WERI-Rb-1 (cell line): ENCODE measurements at places on chromosomes 4 and X.

- DNase-seq = no peak
These were observed 32.0 kb downstream of the CTBP1 start for GRCh38 chr4:1216869-1217294.

DNA sequence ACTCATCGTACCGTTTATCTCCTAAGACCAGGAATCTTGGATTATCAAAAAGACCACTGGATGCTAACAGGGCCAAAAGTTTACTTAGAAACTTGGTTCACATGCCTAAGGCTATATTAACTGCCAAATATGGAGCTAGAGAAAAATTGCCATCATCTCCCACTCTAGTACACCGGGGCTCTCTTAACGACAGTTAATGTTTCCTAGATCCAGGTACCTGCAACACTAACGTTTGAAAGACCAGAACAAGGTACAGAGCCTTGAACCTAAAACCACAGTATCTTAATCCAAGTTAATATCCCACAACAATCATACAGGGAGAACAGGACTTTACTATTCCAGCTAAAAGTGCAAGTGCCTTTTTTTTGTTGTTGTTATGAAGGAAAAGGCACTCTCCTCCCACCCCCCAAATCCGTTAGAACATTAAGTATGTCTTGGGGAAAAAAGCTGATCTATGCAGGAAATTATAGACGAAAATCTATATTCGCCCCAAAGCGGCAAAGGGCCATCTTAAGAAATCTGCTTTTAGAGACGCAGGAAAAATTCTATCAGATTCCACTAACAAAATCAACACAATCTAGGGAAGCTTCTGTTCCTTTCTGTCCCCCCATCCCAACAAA lies 1.3 kb downstream of the G3BP2 start:
- DNase-seq = no peak

DNA sequence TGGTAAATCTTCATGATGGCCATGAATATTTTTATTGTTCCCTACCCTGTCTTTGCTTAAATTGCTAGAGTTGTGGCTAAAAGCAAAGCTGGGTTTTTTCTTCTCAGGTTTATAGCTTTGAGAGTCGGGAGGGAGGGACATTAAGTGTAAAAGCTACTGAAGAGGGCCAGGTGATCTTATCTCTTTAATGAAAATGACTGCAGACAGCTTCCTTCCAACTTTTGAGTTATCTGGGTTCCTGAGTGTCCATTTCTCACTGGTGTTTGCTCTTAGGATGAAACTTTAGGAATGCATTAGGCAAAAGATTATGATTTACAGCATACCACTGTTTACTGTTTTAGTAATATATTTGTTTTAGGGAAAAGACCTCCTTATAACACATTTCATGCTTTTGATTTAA lies 187.7 kb downstream of the SHROOM3 start:
- DNase-seq = no peak

DNA sequence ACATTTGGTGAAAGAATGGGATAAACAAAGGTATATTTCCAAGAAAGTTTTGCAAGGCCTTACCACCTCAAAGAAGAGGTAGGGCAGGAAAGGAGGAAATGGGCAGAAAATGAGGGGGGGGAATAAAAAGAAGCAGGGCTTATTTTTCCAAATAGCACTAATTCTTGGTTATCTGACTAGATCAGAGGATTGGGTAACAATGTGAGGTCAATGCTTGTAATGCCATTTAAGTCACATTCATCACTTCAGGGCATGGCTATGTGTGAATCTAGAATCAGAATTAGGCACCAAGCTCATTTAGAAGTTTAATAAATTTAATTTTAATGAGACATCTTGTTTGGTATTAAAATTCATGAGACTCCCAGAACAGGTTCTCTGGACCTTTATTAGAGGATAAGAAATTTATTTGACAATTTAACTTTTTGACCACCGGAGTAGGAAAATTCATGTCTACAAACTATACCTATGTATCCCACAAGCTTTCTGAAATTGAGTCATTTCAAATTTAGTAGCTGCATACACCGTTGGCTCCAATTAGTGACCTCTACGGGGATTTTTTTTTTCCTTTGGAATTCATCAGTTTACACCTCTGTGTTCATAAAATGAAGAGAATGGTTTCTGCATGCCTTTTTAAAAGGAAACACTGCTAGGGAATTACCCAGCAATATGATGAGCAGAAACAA lies 1.4 kb upstream of the STS start:
- no peak for DNase-seq
